ENCODE measurements at places on chromosomes 13 and 19. TPM values are rescaled to one million over a fixed set of nuclear protein-coding genes. Genes with fewer than 3 reads are reported as not detected.

Gene GPALPP1
- 25.0 TPM for total RNA-seq

DNA sequence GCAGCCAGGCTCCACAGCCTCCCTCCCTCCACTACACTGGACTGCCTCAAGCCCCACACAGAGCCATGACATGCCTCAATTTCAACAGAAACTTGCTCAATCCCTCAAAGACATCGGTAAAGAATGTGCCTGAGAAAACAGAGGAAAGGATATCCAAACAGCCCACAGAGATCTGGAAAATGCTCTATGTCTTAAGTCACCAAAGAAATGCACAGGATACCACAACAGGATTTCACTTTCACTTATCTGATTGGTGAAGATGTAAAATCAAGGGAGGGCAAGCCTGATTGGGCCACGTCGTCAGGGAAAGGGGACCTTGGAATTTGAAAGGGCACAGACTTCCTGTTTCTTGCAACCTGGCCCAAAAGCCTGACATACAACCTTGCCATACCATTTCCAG is 14.2 kb downstream of the CACNA1A start:
- H3K27ac ChIP-seq = no peak overlapping the region
- H3K27me3 ChIP-seq = peaks cover 31% of the 10 kb centered on the region
- no peaks in the 10 kb centered on the region for H3K36me3 ChIP-seq
- no peak for DNase-seq
- no peak overlapping the region for H3K4me3 ChIP-seq

- H3K27ac ChIP-seq = no peak overlapping the region
- DNase-seq = no peak
- H3K36me3 ChIP-seq = peaks cover 26% of the 10 kb centered on the region
- no peak overlapping the region for H3K4me3 ChIP-seq
- H3K4me1 ChIP-seq = peaks cover 62% of the 10 kb centered on the region
- H3K27me3 ChIP-seq = no peaks in the 10 kb centered on the region
Measured at GRCh38 chr13:112583592-112584277, 4.2 kb downstream of the TUBGCP3 start.

- H3K27ac ChIP-seq = no peak overlapping the region
- peaks cover 4% of the 10 kb centered on the region for H3K27me3 ChIP-seq
- no peak for DNase-seq
- H3K4me1 ChIP-seq = no peaks in the 10 kb centered on the region
Measured at GRCh38 chr13:93726173-93726957, 499.8 kb downstream of the GPC6 start.

DNA sequence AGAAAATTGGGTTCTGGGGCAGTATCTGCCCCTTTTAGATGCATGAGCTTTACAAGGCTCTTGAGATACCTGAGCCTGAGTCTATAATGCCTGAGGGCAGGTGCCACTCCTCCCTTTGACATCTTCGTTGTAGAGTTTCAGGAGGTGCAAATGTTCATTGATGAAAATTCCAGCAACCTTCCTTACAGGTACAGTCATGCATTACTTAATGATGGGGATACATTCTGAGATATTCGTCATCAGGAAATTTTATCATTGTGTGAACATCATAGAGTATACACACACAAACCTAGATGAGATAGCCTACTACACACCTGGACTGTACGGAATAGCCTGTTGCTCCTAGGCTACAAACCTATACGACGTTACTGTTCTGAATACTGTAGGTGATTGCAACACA is 310.0 kb downstream of the SHISA2 start:
- H3K27me3 ChIP-seq = no peaks in the 10 kb centered on the region
